Cortex of kidney (tissue), 1 donor: ENCODE measurements at places on chromosomes 12 and 14.

DNA sequence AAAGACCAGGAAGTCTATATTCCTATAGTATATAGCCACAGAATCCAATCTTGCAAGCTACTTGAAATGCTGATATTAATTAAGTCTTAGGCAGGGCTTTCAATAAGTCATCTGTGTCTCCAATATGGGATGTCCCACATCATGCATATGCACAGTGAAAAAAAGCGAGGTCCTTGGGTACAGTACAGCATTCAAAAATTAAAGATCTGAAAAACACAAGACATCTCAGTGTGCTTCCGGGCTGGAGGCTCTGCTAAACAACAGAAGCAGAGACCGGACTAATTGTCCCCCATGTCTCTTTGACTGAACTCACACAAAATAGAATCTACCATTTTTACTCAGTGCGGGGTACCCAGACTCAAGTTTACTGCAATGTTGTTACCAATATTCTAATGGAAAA lies 156.0 kb downstream of the DAD1 start:
- DNase-seq, result no peak

- DNase-seq, result no peak
These were observed 80.4 kb downstream of the SUDS3 start for GRCh38 chr12:118456741-118457140.

DNA sequence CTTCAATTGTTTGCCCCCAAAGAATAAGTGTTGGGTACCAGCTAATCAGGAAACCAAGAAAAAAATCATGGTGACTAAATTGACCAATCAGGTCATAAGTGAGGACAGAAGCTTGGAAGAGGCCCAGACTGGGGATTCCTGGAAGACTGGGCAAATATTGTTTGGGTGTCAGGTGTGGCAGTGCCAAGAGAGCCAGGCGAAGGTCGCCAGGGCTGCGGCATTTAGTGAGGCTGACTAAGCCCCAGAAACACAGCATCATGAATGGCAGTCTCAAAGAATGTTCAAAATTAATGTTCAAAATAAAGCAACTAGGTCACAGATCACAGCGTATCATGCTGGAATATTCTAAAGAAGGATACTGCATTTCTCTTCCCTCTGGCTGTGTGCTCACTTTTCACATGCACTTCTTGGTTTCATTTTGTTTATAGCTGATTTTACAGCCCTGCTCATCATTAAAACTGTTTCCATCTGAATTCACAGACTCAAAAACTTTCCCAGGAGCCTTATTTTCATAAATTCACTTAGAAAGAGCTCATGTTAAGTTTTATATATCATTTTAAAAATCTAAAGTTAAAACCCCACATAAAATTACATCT lies 85.3 kb upstream of the OVCH1 start:
- no peak for DNase-seq

DNA sequence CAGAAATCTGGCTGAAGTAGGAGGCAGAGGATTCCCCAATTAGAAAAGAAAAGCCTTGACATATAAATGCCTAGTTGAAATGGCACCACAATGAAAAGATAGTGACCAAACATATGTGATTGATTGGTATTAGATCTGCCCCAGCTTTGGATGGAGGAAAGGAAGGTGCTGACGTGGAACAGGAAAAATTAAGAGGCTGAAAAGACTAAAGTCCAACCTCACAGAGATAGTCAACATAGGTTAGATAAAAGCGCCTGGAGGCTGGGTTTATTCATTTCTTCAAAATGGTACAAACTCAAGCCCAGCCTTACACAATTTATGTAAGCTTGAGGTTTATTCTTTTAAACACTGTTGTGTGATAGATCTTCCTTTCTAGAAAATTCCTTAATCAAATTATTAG lies 129.6 kb downstream of the RPS29 start:
- no peak for DNase-seq

DNA sequence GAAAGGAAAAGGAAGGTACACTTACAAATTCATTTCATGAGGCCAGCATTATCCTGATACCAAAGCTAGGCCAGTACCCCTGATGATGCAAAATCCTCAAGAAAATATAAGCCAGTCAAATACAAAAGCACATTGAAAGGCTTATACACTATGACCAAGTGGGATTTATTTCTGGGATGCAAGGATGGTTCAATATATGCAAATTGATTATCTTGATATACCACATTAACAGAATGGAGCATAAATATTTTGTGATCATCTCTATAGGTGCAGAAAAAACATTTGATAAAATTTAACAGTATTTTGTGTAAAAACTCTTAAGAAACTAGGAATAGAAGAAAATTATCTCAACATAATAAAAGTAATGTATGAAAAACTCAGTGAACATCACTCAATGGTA lies 97.0 kb upstream of the BCAT1 start:
- no peak for DNase-seq

- no peak for DNase-seq
These were observed 1.6 kb upstream of the FMNL3 start for GRCh38 chr12:49708851-49709250.

GRCh38 chr12:6310771-6311610 lies 509 bp downstream of the PLEKHG6 start:
- DNase-seq, result no peak

DNA sequence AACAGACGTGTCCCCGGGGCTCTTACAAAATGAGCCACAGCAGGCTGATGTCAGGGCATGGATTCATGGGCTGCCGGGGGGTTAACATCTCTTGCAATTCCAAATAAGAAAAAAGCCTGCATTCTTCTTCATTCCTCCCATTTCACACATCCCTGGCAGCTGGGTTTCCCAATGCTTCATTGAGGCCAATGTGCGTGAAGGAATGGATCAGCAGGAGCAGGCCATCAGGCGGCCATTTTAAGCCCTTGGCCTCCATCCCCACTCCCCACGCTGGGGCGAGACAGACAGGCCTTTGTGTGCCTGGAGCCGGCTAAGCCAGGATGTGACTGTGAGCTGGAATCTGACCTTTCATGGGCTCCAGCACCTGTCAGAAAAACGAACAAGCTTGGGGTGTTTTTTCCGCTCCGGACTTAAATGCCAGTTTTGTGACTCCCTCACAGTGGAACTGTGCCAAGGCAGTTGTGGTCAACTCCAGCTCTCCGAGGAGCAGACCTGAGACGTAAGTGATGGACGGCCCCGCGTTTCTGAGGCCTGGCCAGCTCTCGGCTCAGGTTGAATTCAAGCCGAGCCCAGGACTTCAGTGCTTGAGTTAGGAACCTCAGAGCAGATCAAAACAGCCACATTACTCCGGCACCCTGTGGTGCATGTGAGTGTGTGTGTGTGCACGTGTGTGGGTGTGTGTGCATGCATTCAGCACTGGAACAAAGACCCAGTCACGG lies 133.1 kb downstream of the TMEM30B start:
- DNase-seq, result no peak

DNA sequence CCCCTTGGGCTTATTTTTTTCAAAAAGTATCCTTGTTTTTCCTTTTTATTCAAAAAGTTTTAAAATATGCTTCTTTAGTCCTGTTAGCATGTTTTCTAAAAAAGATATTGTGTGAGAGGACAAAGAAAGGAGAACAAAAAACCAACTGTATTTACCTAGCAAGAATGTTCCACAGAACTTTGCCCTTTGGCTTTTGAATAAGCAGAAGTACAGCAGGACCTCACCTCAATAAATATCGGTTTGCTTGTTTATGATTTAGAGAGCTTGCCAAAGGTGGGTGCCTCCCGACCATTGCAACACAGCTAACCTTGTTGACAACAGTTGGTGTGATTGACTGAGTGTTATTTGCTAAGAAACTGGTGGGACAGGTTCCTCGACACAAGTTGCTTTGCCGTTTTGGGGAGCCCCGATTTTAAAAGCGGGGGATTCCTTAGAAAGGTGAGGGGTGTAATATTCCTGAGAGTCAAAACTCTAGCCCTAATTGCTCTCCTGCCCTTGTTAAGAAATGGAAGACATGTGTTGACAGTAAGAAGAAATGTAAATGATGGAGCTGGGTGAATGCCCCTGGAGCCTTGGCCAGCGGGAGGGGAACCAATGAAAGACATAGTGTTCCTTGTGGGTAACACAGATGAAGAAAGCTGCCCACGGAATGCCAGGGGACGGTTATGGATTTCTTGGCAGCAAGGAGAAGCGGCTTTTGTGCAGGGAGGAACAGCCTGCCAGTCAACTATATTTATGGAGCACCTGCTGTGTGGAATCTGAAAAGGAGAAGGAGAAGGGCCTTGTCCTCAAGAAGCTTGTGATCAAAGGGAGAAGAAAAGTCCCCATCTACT lies 13.7 kb downstream of the MYBPC1 start:
- DNase-seq, result no peak

GRCh38 chr12:89236748-89237383 lies 115.4 kb downstream of the DUSP6 start:
- no peak for DNase-seq

DNA sequence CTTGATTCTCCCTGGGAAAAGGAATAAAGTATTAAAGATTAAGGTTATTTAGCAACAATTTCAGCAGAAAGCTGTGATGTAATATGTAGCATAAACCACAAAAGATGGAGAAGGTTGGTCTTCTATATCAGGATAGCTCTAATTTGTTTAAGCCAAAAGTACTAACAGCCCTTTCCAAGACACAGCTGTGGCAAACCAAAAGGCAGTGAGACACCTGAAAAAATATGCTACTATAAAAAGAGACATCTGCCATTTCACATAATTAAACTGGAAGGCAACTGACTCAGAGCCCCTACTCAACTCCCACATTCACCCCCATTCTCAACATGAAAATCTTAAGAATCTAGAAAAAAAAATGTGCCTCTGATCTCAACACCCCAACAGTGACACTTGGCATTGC lies 390.2 kb upstream of the PRICKLE1 start:
- DNase-seq, result no peak

GRCh38 chr14:100988011-100988410 lies 84.5 kb upstream of the RTL1 start:
- DNase-seq, result no peak

DNA sequence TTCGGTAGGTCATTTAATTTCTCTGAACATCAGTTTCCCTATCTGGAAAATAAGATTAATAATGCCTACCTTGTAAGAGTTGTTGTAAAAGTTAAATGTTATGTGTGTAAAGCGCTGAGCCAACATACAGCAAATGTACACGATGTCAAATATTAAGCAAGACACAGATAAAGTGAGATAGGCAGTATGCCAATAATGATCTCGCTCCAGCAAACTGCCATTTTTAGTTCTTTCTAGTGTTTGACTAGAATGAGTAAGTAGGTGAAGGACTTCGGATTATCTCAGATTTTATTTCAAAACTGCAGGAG lies 840 bp downstream of the DHRS7 start:
- DNase-seq, result no peak

GRCh38 chr12:54419088-54419887 lies at the start of gene ITGA5:
Gene ITGA5 (minus strand): TSS chr12:54419266. CDS start chr12:54419198, 68 bp downstream.
- no peak for DNase-seq
